ENCODE measurements at places on chromosomes 12 and 14.

GRCh38 chr12:71661977-71662530, 1.6 kb downstream of the ZFC3H1 start:
- DNase-seq: no peak

GRCh38 chr14:54728700-54729527, 162.0 kb downstream of the SAMD4A start:
- DNase-seq: no peak

- DNase-seq: no peak
Measured at GRCh38 chr12:68821357-68822188, 13.6 kb downstream of the MDM2 start.

DNA sequence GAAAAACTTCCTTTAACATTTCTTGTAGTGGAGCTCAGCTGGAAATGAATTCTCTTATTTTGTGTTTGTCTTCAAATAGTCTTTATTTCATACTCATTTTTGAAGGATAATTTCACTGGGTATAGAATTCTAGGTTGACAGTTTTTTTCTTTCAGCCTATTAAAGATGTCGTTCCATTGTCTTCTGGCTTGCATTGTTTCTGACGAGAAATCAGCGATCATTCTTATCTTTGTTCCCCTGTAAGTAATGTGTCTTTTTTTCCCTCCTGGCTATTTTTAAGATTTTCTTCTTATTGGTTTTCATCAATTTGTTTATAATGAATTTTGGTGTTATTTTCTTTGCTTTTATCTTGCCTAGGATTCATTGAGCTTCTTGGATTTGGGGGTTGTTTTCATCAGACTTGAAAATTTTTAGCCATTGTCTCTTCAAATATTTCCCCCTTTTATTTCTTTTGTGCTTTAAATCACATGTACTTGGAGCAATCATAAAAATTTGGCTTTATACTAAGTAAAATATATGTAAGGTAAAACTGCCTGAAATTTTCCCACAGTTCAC, 89.4 kb downstream of the UNC79 start:
- DNase-seq: no peak

DNA sequence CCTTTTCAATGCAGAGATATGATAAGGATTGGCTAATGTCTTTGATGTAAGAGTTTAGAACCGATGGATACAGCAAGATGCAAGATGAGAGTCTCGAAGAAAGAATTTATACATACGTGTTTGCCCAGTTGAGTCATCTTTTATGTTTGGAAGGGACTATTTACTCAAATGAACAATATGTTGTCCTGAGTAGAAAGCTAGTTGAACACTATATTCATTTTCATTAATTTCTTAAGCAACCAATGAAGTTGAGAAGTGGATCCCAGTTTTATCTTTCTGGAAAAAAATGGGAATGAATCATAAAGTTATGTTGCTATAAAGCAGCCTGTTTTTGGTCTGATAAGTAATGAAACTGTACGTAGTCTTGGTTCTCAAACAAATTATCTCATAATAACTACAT, 1431.7 kb upstream of the FLRT2 start:
- no peak for DNase-seq
